ENCODE measurements at places on chromosomes 16 and 17.

DNA sequence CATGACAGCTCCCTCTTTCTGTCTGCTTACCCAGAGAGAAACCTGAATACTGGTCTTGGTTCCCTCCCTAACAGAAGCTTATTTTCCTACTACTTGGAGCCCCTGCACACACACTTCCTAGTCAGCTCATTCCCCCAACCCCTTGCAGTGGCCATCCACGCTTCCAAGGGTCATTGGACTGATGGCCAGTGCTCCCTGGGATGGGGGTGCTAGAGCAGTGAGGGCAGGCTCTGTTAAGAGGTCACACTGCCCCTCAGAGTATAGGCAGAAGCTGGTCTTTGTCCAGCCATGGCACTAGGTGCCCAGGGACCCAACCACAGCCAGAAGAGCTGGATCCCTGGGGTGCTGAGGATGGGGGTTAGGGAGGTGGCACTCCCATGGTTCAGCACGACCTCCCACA, 12.5 kb downstream of the DRC3 start:
- DNase-seq, result no peak

- no peak for DNase-seq
These were observed 38.9 kb downstream of the SHCBP1 start for GRCh38 chr16:46582313-46582712.

DNA sequence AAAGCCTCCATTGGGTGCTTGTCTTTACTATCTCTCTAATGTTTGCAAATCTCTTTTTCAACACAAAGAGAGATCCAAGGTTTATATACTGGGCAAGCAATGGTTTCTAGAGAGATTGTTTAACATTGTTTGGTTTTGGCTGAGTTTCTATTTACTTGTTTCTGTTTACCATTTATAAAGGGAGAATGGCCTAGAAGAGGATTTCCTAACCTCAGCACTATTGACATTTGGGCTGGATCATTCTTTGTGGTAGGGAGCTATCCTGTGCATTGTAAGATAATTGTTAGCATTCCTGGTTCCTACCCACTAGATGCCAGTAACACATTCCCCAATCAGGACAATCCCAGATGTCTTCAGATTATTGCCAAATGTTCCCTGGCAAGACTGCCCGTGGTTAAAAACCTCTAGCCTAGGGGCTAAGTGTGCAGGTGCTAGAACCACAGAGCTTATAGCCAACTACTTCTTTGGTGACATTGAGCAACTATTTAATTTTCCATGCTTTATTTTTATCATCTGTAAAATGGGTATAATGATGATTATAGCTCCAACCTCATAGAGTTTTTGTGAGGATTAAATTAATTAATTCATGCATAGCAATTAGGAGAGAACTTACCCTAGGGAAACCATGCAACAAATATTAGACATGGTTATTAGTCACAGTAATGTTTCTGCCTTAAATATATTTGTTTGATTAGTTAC, 413.9 kb upstream of the MAF start:
- DNase-seq, result no peak

GRCh38 chr17:80455784-80456183, 20.6 kb downstream of the NPTX1 start:
- DNase-seq, result no peak

DNA sequence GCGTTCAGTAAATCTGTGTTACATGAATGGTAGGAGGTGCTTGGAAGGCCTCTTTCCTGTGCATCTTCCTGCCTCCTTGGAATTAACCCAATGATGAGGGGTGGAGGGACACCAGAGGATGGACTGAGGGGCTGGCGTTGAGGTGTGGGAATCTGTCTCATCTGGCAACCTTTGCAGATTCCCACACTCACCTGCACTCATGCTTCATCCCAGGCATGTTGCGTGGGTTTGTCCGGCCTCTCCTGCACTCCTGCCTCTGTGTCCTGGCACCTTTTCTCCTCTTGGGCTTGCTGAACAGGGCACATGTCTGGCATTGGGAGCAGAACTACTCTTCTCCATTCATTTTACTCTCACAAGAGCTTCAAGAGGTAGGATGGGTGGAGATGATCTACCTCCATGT, 3.1 kb upstream of the IGFBP4 start:
- DNase-seq, result no peak

DNA sequence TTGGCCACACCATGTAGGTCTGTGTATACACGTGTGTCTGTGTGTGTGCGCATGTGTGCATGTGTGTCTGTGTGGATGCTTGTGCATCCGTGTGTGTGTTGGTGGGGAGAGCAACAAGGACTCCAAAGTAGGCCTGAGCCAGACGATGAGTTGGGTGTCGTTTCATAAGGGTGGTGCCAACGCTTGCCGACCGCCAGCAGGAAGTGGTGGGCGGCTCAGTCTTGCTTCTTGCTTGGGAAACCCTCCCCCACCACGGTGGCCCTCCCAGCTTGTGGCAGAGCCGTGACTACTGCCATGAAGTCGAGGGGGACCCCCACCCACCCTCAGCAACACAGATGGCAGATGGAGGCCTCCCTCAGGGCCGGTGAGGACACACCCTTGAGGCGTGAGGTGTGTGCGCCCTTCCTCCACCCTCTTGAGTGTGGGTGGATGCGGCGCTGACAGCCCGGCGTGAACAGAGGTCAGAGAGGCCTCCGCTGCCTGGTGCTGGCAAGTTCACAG, 17.5 kb downstream of the SBK1 start:
- peak; percentile 90 for DNase-seq

Measured in activated CD4-positive, alpha-beta memory T cell treated with anti-CD3 and anti-CD28 coated beads, Interleukin-2, amount 10 ng/mL, durations not matched to agents 7 days and 5 days (primary cell).